Cardiac fibroblast (primary cell): ENCODE measurements at places on chromosomes 3 and 15.

DNA sequence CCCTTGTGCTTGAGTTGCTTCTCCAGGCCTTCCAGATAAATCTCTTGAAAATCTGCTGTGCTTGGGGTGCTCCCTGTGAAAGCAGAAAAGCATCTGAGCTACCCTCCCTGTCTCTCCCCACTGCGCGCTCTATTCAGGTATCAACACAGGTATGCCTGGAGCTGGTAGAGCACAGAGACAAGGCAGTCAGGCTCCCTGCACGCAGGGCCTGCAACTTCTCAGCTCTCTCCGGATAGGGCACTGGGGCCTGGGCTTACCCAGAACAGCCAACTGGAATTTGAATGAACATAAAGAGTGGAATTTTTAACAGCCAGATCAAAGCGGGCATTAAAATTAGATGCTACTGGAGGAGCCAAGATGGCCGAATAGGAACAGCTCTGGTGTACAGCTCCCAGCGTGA lies 183.6 kb downstream of the XXYLT1 start:
- no peak for DNase-seq

GRCh38 chr3:114079761-114080160 lies 23.2 kb downstream of the QTRT2 start:
- peak; percentile 33 for DNase-seq

GRCh38 chr3:67509471-67510075 lies 144.8 kb downstream of the SUCLG2 start:
- DNase-seq: peak; percentile 23

DNA sequence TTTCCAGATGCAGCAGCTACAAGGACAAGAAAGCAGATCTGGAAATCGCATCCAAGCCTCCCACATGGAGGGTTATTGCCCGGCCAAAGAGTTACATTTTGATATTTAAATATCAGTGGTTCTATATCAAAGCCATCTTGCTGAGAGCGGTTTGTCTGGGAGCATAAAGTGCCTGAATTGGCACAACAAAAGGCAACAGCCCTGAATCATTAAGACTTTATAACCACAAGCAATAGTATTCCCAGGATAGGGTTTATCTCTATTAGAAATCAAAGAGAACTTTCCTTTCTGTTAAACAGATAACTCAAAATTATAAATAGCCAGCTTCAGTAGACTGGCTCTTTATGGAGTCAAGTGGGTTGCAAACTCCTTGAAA lies 564.7 kb downstream of the ROBO1 start:
- DNase-seq: no peak

DNA sequence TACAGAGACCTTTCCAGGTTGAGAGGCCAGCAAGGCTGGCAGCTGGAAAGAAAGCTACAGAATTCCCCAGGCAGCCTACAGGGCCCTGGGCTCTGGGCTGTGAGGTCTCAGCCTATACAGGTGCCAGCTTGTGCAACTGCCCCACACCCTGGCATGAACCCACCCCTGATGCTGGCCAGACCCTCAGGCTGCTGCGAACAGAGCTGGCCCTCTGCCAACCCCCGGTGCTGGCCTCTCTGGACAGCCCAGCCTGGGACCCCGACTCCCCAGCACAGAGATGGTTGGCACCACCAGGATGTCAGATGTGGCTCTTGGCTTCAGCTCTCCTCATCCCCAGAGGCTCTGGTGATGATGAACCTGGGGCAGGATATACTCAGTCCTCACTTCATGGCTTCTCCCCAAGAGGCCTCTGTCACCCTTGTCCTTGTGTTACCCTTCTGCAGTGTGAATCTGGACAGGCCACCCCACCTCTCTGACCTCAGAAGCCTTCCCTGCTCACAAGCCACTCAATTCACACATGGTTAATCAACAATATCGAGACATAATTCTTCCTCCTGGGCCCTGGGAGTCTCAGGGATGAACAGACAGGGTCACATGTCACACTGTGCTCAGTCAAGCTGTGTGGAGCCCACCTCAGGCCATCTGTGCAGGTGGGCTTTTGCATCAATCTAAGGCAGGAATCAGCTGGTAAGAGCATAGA lies 11.0 kb upstream of the BFSP2 start:
- no peak for DNase-seq

DNA sequence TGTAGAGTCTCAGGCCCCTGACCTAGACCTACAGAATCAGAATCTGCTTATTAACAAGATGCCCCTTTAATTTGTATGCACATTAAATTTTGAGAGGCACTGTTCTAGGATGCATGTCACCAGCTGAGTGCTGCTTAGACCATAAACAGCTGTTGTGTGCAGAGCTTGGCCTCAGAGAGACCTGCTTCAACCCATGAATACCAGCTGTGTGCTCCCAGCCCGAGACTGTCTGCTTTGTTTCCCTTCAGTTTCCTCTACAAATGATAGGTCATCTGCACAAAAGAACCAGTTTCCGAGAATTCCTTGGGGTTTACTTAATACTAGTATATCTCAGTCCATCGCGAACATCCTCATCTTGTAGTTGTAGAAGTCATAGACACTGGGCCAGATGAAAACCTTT lies 158.5 kb upstream of the PFN2 start:
- DNase-seq: no peak

DNA sequence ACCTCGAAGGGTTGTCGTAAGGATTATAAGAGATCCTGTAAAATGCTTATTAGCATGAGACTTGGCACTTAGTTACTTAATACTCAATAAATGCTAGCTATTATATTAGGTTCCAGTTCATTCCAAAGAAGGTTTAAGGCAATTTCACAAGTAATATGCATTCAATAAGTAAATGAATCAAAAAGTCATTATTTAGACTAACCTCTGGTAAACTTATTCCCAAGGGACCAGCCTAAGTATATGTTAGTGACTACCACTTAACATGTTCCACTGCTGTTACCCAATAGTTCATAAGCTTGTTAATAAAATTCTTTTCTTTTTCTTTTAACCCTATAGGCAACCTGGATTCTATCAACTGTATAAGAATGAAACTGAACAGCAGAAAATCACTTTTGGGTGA lies 5.1 kb downstream of the PDCD10 start:
- peak; percentile 39 for DNase-seq

GRCh38 chr3:154664714-154665113 lies 234.7 kb upstream of the GPR149 start:
- no peak for DNase-seq

DNA sequence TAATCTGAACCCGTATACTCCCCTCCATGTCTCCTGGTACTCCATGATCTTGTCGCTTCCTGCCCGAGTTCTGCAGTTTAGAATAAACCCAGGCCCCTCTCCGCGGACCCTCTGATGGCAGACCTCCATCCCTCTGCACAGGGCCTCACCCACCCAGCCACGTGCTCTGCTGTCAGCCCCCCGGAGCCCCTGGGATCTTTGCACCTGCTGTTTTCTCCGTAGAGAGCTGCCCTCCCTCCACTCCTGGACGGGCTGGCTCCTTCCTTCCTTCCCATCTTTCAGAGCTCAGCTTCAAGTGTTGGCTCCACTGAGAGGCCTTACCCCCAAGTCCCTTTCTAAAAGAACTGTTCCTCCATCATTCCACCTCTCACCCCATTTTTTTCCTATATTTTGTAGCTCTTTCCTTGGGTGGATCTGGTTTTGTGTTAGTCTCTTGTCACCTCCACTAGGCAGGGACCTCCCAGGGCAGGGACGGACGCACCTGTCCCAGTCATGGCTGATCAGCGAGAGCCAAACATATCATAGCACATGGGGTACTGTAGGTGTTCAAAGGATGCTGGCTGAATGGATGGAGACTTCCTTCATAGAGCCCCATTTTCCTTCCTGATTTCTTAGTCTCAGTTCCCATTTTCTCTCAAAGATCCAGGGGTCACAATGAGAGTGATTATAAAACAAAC lies 106.6 kb downstream of the VGLL4 start:
- DNase-seq: no peak

DNA sequence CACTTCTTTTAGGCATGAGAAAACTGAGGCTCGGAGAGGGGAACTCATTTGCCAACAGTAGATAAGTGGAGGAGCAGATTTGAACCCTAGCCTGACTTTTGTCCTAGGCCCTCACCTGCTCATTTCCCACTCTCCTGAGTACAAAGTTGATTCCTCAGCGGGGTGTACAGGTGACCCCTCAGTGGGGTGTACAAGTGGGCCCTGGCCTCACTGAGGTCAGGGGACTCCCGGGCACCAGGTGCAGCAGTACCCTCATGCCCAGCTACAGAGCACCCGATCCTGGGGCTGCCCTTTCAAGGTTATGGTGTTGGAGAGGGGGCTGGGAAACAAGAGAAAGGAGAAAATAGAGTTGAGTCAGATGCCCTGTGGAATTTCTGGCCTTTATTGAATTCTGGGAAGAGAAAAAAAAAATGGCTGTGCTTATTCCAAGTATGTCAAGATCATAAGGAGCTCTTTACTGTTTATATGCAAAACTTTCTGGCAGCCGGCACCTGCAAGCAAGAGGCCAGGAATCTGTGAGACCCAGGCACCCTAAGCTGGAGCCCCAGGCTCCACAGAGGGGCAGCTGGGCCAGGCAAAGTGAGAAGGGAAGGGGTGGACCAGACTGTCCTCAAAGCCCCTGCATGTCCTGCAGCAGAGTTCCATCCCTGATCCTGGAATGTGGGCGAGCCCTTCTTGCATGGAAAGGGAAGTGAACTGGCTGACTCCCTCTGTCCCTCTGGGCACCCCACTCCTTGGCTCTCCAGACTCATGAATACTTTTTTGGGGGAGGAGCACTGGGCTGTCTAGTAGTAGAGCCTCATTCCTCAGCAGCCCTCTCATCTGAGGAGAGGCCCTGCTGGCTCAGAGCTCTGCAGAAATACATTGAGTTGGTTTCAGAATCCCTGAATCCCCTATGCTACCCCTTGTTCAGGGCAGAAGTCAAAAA lies 43.1 kb downstream of the AMOTL2 start:
- peak; percentile 86 for DNase-seq

- no peak for DNase-seq
These were observed 220.1 kb upstream of the BHLHE40 start for GRCh38 chr3:4758957-4759656.

GRCh38 chr15:98286831-98287230 lies 326.3 kb downstream of the ARRDC4 start:
- no peak for DNase-seq

GRCh38 chr3:70766301-70766700 lies 453.9 kb upstream of the MDFIC2 start:
- DNase-seq: no peak

DNA sequence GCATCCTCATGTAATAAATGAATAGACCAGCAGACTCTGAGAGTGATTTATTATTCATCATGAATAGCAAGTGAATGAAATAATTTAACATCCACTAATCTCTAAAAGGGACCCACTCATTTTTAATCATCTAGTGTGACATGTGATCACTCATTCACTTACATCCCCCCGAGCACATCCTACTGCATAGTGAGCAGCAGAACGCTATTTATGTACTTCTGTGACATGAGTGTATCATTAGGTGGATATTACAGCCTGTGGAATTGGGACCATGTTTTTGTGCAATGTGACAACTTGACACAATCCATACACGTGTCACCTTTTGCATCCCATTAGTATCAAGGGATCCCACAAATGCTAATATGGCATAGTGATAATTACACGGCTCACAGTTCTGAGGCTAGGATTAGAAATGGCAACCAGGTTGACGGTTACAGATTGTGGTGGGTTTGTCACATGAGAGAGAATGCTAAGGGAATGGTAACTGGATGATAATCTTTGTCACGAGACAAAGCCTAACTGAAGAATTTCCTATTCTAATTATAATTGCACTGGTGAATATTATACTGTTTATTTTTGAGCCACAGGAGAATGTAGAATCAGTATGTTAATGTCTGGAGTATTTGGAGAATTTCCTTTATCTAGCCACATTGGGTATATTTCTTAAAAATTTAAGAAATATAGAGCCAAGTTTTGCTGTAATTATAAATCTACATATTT lies 595.2 kb upstream of the TBL1XR1 start:
- DNase-seq: no peak

DNA sequence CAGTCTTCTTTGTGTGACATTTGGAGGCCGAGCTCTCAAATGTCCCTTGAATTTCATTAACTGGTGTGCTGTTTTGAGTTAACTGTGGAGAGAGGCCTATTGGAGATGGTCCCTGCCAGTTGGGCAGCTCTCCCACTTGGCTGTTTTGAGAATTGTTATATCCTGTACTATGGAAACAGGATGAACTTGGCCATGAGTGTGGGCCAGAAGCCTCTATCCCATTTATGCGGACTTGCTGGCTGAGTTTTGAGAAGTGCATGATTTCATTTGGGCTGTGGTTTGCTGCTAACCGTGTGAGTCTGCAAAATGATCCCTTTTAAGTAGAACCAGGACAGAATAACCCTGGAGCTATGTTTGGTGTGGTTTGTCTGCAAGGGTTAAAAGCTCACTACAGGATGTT lies 366.0 kb downstream of the PTPRG start:
- peak; percentile 95 for DNase-seq

GRCh38 chr15:42992626-42993025 lies 72.0 kb upstream of the TTBK2 start:
- no peak for DNase-seq
